Glutamatergic neuron (in vitro differentiated cells): ENCODE measurements at places on chromosomes 3 and 15.

GRCh38 chr3:111414531-111414930 is 127.5 kb upstream of the CD96 start:
- no peak for DNase-seq

DNA sequence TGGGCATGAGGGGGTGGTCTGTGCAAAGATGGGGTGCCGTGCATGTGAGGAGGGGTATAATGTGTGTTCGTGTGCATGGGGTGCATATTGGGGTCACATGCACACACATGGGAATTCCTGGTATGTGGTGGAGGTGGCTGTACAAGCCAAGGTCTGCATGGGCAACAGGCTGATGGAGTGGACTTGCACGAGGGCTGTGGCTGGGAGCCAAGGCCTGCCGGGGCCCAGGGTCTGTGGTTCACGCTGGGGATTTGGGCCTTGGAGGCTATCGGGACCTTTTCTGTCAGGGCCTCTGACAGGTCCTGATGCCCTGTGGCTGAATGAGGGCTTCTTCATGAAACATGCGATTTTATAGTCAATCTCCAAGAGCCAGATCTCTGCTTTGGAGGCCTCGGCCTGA is 9.8 kb upstream of the PLXND1 start:
- no peak for DNase-seq

GRCh38 chr15:53869806-53870073 is 108.5 kb upstream of the UNC13C start:
- DNase-seq = no peak

DNA sequence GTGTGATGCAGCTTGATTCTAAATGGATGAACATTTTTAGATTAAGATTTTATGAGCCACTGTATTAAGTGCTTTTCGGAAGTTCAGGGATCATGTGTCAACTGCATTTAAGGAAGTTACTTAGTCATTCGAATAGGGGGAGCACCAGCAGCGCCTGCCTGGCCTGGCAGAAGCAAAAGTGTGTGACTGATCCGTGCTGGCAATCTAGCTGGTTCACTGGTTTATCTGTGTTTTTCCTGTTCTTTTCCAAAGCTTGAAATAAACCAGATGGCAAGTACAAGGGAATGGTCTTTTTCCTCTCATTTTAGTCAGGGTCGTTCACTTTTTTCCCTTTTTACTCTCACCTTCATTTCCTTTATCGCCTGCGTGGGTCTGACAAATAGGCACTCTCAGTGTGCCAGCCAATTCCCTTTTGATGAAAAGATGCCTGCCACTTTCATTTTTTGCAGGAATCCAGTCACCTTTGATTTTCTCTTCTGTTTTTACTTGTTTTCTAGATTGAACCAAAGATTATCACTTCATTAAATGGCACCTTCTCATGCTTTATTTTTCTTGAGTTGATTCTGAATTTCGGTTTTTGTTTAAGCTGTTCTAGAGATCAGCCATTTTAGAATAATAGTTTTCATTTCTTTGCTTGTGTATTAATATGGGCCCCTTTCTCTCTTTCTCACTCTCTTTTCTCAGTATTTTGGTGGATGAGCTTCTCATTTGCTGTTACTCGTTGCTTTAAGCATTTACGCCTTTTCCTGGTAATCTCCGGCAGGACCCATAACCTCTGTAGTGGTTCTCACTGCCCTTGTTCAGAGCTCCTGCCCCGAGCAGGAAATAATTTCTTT is 2.8 kb downstream of the ABHD2 start:
- DNase-seq = peak; percentile 27

DNA sequence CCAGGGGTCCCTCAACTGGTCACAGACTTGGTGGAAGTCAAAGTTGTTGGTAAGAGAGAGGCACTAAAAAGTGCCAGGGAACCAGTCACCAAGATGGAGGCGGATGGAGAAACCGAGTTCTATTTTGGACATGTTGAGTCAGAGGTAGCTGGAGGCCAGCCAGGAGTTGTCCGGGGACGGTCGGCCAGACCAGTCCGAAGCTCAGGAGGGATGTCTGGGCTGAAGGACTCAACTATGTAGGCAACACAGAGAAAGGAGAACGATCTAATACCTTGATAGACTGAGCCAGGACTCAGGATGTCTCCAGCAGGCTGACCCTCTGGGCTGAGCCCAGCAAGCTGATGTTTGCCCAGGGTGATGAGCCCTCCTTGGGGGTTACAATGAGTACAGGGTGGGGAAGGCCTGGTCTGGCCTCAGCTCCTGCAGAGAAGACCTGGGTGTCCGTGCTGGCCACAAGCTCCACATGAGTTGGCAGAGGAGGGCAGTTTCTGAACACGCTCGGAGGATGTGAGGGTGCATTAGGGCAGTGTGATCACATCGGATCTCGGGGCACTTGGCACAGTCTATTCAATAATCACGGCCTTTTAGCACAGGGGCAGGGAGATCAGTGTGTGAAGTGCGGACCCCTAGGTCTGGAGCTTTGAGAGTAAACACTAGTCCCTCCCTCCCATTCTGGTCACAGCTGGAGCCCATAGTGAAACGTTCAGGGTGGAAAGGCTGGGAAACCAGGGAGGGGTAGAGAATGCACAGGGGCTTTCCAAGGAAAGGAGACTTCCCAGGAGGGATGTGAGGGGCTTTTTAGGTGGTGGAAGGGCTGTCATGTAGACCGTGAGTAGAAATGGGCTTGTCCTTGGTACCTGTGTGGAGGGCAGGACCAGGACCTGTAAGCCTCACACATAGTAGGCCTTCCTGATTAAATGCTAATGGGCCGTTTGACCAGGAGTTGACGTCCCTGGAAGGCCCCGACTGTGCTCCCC is 111.9 kb downstream of the ETFA start:
- DNase-seq = no peak

DNA sequence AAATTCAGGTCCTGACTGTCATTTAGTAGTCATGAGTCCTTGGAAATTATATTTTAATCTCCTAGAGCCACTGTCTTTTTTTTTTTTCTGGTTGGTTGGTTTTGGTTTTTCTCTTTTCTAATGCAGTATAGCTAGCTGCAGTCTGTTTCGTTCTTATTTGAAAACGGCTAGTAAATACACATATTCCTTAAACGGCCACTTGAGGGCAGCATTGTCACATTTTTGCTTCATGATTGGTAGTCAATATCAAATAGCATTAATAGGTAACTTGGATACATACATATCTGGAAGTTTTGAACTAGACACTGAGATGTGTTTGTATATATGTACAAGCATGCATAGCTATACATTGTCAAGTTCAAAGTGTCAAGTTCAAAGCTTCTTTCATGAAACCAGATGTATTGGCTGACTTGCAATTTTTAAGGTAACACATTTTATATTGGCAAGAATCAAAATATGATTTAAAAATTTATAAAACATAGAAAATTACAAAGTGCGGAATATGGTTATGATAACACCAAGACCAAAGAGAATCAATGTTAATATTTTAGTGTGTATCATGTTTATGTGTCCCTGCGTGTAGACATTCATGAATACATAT is 22.5 kb downstream of the GABRA5 start:
- no peak for DNase-seq
